ENCODE measurements at places on chromosomes 6 and 20.

DNA sequence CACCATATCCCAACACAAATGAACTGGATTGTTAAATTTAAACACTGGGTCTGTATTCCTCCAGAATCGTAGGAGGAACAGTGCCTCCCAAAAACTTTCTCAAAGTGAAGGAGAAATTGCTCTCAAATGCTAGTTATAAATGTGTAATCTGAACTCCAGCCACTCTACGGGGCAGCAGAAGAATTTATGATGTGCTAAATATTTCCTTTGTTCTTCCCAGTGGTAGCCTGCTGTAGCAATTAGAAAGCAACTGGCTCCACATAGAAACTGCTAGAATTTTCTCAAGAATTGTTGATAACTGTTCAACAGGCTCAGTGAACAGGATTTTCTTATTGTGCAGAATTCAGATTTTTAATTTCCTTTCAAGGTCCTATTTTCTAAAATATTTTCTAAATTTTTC, 49.8 kb upstream of the EYA4 start:
- DNase-seq: no peak

DNA sequence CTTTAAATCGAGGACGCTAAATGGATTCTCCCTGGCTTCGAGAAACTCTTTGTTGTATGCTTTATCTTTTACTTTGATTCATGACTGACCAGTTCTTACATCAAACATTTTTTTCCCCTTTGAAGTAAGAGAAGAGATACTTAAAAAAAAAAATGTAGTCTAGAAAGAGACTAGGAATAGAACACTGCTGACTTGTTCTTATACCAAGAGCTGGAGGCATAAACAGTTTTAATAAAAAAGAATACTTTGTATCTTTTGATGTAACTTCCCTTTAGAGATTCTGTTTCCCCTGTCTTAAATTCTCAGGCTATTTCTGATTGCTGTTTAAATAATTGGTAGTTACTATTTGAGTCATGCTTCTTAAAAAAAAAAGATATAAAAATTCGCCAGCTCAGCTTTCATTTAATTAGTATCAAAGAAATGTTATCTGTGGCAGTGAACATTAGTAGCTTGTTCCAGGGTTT, 4.8 kb downstream of the ASXL1 start:
- no peak for DNase-seq

GRCh38 chr6:134347885-134348805, 30.2 kb upstream of the SGK1 start:
- no peak for DNase-seq

DNA sequence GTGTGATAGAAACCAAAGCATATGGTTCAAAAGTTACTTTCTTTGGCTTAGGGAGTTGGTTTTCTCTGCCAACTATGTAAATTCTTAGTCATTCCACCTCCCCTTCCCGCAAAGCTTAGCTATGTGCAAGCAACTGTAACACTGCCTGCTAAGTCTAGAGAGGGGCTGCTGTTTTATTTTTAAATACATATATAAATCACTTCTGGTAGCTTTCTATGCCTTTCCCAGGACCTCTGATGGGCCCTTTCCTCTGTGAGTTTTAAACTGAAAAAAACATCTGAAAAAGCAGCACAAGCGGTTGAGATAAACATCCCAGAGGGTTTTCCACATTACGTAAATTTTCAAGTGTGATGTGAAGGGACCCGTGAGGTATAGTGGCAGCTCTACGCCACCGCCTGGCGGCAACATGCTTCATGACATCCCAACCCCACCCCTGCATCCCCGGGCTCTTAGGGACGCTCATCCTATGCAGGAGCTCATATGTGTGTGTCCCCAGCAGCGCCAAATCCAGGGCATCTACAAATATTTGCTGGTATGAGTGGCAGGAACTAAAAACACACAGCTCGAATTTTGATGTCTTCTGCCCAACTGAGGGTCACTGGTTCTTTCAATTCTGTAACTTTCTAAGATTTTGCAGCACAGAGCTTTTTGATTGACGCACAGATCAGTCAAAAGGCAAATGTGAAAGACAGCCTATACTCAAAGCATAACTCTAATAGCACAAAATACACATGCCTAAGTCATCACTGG, 12.7 kb downstream of the SAYSD1 start:
- DNase-seq: peak; percentile 18

DNA sequence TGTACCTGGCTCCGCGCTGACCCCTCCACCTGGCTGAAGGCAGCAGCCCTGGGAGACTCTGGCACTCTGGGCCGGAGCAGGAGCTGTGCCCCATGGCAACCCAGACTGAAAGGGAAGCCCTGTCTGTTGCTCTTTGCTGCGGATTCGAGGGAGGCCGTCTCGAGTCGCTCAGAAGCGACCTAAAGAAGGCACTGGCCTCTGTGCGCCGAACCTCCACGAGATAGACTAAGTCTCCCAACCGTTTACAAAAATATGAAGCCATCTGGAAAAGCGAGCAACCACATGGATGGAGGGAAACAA, 10.5 kb upstream of the TBX18 start:
- DNase-seq: no peak

DNA sequence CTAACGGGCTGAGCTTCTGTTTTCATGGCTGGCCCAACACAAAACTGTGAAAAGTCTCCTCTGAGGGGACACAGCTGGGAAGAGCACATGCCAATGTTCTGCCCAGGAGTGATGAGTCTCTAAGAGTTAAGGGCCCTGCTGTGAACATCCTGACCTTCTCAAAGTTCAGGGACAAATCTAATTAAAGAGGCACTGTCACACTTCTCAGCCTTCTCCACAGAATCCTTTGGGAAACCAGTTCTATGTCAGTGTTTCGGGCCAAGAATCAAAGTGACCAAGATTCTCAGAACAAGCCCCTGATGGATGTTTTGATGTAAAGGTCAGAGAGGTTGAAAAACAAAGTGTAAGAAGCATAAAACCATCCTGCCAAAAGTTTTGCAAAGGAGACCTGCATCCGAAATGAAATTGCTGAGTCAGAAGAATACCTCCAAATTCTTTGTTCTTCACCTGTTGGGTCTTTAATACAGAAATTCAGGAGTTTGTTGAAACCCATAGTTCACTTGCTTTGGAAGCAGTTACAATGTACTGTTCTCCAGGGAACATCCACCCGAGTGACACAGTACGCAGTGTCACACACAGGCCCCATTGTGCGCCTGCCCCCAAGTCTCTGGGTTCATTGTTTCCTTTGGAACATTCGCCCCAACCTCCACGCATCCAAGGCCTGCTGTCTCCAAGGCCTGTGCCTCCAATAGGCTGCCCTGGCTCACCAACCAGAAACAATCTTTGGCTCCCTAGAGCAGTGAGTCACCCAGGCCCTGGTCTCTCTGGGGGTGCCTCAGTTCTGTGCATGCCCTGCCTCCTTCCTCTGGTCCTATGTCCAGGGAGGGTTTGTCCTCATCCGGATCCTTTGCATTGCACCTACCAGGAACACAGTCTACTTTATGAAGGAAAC, 65.5 kb upstream of the QKI start:
- no peak for DNase-seq

DNA sequence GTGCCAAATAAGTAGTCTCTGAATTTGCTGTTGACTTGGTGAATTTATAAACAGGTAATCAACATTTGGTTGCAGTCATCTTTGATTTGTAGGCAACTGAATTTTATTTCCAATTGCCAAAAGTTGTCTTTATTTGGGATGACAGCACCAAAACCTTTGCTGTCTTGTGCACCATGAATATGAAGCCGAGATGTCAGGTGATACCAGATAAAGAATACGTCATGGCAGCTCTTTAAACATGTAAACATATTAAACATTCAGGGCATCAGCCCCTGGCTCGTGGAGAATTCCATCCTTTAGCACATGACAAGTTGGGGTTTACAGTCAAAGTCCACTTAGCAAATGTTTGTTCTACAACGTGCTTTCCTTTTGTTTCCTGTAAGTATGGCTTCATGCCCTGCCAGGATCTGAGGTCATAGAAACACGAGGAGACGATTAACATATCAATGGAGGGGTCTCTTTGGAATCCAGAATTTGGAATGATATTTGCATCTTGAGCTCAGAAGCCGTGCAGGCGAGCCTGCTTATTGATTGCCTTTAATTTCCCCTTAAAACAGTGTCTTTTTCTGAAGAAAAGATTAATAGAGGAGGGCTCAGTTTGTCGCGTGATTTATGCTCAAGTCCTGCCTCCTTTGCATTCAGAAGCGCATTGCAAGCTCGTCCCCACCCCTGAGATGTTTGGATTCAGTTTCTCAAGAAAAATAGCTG, 170.2 kb upstream of the ZNF217 start:
- DNase-seq: no peak

GRCh38 chr20:63536241-63536977, 767 bp downstream of the PTK6 start:
- no peak for DNase-seq

GRCh38 chr6:4585682-4586468, 190.3 kb upstream of the CDYL start:
- DNase-seq: no peak

DNA sequence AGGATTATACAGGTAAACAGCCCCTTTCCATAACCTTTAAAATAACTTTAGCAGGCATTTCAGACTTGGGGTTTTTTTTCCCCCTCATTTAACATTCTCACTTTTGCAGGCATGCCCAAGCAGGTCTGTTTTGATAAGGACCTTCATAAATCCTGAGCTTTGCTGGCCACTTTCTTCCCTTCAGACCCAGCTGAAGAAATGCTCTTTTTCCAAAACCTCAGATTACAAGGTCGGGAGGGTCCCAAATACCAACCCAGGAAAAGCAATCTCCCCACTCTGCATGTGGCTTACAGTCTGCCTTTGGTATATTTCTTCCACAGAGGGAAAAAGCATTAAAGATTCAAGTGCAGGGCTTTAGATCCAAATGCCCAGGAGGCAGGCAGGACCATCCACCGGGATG, 6.8 kb downstream of the NFATC2 start:
- DNase-seq: no peak

- DNase-seq: no peak
These were observed 132.9 kb downstream of the SCML4 start for GRCh38 chr6:107691062-107691751.

GRCh38 chr20:10747019-10747418, 73.2 kb upstream of the JAG1 start:
- no peak for DNase-seq

GRCh38 chr6:47161176-47161687, 119.1 kb upstream of the ADGRF1 start:
- DNase-seq: peak; percentile 91

DNA sequence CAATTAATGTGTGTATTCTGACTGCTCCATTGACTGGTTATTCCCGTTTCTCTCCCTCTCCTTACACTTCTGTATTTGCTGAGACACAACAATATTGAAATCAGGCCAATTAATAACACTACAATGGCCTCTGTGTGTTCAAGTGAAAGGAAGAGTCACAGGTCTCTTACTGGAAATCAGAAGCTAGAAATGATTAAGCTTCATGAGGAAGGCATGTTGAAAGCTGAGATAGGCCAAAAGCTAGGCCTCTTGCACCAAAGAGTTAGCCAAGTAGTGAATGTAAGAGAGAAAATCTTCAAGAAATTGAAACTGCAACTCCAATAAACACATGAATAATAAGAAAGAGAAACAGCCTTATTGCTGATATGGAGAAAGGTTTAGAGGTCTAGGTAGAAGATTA, 489.5 kb upstream of the CITED2 start:
- DNase-seq: no peak

GRCh38 chr6:15170126-15170525, 75.7 kb upstream of the JARID2 start:
- DNase-seq: no peak

DNA sequence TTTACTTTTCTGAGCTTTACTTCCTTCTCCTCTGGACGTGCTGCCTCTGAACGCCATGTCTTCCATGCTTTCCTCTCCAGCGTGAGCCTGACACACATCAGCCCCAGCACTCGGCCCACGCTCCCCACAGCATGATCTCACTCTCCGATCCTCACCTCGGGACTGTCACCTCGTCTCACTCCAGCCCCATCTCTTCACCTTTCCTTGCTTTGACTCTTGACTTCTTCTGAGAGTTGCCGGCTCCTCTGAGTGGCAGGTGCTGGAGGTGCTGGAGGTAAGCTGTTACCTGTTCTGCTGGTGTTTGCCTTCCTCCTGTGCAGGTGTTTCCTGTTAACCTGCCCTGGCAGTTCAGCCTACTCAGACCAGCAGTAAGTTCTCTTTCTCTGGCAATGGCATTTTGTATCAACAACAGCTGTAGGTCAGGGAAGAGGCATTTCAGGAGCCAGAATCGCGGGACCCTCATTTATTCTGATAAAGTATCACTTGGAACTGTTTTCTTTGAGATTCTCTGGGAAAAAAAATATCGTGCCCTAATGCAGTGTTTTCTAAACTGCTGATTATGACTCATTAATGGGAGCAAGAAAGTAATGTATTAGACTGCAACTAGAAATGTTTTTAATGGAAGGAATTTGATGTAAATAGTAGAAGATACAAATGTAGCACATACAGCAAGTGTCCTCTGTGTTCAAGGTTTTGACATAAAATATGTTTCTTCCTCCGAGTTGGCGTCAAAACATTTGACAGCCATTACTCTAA, 106.5 kb downstream of the ARID1B start:
- DNase-seq: peak; percentile 66

DNA sequence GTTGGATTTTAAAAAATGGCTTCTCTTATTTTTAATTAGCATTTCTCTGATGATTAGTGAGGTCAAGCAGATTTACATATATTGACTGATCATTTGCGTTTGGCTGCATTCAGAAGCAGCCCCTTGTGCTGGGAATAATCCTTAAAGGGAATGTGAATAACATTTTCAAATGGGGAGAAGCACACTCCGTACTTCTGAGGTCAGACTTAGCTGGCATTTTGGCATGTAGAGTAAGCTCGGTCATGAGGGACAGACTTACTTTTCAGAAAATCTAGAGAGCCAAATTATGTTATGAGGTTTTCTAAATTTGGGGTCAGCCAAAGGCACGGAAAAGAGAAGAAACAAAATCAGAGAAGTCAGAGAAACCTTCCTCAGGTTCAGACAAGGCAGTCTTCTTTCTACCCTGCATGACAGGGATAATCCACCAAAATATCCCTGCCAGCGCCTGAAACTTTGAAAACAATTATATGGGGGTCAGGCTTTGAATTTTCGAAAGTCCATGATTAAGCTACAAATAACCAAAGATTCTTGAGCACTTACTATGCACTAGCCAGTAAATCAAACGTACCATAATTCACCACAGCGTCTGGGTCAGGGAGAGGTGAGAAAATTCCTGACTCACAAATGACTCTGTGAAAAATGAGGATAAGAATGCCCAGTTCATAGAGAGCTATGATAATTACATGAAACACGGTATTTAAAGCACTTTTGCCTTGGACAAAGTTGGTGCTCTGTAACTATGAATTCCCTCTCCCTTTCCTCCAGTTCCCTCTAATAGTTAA, 44.9 kb downstream of the ADAT2 start:
- DNase-seq: no peak

- no peak for DNase-seq
These were observed 319.4 kb downstream of the BTBD9 start for GRCh38 chr6:38320358-38320757.

GRCh38 chr6:119184008-119184648, 105.7 kb upstream of the FAM184A start:
- no peak for DNase-seq
